ENCODE measurements at places on chromosomes 5 and 9.

DNA sequence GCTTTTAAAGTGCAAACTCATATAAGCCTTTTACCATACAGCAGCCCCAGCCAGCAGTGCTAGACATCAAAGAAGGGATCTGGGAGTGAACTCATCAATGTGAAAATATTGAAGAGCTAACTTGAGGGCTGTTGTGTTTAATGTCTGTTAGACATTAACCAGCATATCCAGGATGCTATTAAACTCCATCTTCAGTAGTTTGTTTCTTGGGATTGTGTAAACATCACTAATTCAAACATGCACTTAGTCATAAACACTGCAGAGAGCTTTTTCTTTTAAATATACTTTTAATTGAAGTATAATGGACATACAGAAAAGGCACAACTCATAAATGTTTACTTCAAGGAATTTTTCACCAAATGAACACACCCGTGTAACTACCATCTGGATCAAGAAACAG is 81.8 kb downstream of the TMEM252 start:
- DNase-seq = no peak

GRCh38 chr9:95506678-95507463 is 9.9 kb downstream of the PTCH1 start:
- DNase-seq = peak; percentile 36

DNA sequence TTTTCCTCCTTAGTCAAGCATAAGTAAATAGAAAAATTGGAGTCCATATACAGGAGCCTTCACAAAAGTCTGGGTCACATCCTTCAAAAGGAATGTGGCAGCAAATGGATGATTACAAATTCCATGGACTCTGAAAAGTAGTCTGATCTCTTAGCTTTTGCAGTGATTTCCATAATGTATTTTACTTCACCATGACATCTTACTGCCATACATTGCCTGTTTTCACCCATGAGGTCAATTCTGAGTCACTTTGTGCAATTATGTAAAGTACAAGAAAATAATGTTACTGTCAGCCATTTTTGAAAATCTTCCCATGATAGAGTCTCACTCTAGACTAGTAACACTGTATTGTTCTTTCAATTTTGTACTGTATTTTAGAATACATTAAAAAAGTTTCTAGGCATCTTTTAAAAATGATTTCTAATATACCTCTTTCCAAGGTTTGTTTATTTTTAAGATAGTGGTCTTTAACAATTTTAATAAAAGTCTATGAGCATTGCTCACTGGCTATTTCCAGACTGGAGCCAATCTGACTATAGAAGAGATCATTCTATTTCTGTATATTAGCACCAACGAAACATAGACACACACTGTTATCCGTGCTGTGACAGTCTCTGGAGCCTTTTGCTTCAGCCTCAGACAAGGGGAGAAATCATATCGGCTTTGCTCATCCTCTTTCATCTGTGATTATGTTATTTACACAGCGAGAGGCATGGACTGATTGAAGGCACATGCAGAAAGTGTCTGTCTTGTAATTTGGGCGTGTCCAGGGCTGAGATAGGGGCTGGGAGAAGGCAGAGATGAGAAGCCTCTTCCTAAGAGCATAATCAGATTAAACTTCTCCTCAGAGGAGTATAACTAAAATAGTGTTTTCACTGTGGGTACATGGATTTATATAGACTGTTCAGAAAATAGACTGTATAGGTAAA is 22.9 kb upstream of the ACTBL2 start:
- no peak for DNase-seq

DNA sequence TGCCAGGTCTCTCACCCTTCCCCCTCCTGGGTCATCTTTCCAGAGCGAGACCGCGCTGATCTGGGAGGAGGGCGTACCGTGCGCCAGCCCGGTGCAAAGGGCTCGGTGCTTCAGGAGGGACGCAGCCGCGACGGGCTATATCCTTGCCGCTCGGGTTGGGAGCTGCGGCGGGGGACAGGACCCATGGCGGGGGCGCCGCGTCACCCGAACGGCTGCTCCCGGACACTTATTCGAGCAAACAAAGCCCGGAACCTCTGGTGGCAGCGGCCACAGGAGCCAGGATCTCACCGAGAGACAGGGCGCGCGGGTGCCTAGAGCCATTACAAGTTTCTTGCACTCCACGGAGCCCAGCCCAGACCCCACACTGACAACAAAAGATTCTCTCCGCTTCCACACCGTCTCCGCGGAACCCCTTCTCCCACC is 1.3 kb downstream of the SEMA6A start:
- peak; percentile 4 for DNase-seq

DNA sequence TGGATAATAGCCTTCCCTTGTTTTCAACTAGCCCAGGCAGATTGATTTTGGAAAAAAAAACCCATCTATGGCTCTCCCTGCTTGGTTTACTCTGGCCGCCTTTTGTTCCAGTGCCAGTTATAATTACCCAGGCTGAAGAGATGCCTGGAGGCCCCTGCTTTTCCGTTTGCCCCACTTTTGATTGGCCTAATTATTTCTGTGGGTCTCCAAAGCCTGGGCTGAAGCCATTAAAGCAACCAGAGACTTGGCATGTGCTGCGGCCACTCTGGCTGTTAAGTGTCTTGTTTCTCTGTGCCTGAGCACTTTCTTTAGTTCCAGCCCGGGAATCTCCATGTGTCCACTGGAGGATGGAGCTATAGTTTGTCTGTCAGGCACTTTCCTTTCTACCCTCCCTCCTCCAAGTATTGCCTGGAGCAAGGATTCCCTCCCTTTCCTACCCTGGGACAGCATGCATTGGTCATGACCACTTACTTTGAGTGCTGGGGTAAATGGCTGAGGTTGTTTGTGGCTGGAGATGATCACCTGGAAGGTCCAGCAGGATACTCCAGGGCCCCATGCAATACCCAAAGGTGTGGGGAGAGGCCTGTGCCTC is 105.1 kb upstream of the CTSL start:
- no peak for DNase-seq

GRCh38 chr5:38023799-38024198 is 184.0 kb upstream of the GDNF start:
- no peak for DNase-seq

- no peak for DNase-seq
These were observed 60.4 kb downstream of the EHMT1 start for GRCh38 chr9:137679249-137679648.

DNA sequence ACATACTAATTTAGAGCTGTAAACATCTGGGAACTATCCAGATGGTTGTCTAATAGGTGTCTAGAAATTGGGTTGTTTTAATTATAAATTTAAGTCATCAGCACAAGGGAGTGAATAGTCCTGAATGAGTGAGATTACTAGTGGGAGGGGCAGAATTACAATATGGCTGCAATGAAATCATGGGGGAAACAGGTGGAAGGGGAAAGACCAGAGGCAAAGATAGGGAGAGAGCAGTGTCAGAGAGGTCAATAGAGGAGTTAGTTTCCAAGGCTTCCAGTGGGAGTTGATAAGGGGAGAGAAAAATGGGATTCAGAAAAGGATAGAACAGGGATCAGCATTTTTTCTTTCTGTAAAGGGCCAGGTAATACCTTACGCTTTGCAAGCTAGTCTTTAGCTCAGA is 8.9 kb downstream of the AK6 start:
- no peak for DNase-seq

DNA sequence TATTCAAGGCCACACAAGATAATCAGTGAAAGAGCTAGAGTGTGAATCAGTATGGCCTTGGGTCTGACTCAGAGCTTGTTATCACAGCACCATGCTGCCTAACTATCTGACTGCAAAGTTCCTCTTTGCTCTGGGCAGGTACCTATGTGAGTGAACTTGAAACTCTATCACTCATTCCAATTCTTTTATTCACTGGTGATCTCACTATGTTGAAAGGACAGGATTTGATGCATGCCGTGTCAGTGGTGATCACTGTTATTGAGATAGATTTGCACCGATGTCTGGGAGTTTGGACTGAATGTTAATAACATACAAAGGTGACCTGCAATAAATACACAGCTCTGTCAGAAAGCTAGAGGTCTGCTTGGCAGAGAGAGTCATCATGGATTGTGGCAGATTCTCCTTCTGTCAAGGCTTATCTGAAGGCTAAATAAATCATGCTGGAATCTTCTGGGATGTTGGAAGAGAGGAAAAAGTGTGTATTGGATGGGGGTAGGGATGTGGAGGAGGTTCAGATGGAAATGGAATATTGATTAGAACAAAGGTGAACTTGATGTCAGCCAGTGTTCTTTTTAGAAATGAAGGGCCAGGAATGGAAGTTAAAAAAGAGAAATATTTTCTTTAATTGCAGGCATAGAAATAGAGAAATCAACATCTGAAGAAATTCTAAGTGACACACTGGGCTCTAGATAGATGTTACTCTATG is 91.8 kb upstream of the TNC start:
- DNase-seq = no peak

DNA sequence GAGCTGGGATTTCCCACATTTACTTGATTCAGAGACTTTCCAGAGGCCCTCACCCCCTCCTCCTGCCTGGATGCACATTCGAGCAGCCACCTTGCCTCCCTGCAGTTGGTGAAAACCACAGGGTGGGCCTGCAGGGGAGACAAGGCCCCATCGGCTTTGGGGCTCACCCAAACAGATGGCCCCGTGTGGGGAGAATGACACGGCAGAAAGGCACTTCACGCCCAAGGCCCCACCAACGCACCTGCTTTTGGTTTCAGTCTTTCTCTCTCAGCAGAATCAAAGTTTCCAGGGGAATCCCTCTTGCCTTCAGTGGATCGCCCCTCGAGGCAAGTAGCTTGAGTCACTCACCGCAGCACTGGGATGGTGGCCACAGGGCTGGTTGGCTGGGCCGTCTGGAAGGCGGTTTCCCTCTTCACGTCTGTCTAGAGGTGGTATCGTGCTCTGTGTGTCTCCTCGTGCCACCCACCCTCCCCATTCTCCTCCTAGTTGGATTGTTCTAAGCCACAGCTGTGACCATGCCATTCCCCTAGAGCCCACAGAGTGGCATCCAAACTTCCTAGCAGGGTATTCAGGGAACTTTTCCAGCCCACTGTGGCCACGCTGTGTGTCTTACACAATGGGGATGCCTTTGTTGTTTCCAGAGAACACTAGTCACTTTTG is 31.8 kb downstream of the SEC61B start:
- peak; percentile 88 for DNase-seq

- DNase-seq = peak; percentile 80
These were observed 12.5 kb upstream of the SLC36A3 start for GRCh38 chr5:151315998-151316597.

- DNase-seq = no peak
These were observed 41.9 kb upstream of the CFAP157 start for GRCh38 chr9:127664678-127665507.

GRCh38 chr5:145585-146323 is 45.5 kb upstream of the LRRC14B start:
- DNase-seq = no peak

All from activated naive CD8-positive, alpha-beta T cell treated with anti-CD3 and anti-CD28 coated beads, Interleukin-2, amount 50 U/mL, for 24 hours (primary cell).